ENCODE measurements at places on chromosomes 7 and 10.

GRCh38 chr10:71878327-71879034 lies 27.4 kb upstream of the PSAP start:
- no peak for DNase-seq

GRCh38 chr10:60820093-60820754 lies 41.9 kb downstream of the CDK1 start:
- peak; percentile 14 for DNase-seq

DNA sequence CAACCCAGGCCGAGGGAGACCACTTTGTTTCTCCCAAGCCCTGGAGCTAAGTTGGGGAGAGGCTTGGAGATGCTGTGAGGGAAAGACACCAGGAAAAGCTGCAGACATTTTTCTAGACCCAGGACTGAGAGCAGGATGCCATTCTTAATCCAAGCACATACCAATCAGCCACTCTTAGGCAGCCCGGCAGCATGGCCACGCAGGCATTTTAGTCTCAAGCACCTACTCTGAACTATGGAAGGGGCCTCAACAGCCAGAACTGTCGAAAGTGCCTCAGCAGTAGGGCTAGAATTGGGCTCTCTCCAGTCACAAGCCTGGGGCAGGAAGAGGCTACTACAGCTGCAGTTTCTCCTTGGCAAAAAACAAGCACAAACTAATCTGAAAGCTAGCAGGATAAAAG lies 57.8 kb downstream of the GCC1 start:
- DNase-seq = no peak

GRCh38 chr10:43692051-43692825 lies 43.6 kb upstream of the ZNF32 start:
- DNase-seq = no peak

- no peak for DNase-seq
These were observed 902.5 kb downstream of the PCDH15 start for GRCh38 chr10:53898532-53898931.

DNA sequence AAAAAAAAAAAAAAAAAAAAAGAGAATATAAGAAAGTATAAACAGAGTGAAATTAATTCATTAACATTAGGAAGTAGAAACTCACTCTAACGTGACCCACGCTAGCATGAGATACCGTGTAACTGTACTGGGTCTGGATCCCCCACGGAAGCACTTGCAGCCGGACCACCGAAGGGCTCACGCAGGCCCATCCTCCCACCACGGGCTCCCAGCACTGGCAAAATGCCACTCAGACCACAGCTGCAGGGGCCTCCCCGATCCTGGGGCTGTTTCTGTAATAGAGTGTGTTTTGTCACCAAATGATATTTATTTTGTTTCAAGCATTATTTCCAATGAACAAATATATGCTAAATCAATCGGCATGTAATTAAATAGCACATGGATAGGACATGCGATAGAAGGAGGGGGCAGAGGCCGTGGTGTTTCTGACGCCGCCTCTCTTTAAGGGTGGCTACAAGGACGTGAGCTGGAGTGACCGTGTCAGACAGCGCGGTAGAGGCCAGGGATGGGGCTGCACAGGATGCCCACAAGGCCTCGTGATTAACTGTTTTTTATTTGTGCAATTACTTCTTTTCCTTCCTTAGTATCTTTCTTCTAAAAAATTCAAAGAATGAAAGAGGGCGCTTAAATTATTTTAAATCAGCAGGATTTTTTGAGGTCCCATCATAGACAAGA lies 568.5 kb downstream of the PTPRN2 start:
- no peak for DNase-seq

- DNase-seq = no peak
These were observed 1064.1 kb upstream of the GHITM start for GRCh38 chr10:83075016-83075814.

GRCh38 chr10:101597091-101597900 lies 9.2 kb downstream of the DPCD start:
- DNase-seq = no peak

- no peak for DNase-seq
These were observed 337.0 kb downstream of the FRMD4A start for GRCh38 chr10:13993673-13994089.

DNA sequence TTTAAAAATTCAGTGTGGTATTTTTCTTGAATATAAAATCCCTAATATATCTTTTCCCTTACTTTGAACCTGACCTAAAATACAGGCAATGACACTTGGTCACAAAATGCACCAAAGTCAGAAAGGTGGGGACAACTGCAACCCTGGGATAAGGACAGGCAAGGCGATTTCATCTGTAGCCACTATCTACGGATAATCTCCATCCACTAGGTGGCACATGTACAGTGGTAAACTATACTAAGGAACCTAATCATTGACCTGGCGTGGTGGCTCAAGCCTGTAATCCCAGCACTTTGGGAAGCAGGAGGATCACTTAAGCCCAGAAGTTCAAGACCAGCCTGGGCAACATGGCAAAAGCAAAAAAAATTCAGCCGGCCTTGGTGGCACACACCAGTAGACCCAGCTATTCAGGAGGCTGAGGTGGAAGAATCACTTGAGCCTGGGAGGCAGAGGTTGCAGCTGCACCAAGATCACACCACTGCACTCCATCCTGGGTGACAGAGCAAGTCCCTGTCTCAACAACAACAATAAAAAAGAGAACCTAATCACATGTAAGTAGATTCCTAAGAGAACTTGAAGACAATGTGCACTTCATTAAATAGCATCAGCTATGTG lies 98.9 kb downstream of the KMT2C start:
- DNase-seq = peak; percentile 79

- no peak for DNase-seq
These were observed 754.6 kb downstream of the REEP3 start for GRCh38 chr10:64275774-64276173.

DNA sequence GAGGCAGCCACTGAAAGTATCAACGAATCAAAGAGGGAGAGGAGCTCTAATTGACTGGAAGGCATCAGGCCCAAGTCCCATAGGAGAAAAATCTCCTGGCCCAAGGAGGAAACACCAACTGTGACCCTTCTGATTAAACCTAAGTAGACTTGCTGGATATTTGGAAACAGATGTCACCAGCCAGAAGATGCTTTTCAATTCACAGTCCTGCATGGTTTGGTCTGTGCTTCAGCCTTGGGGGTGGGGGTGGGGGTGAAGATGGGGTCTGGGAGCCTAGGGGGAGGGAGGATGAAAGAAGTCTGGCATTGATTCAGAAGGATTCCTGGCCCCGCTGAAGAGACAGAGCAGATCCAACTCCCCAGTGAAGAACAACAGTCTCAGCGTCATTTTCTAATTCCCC lies 623.7 kb downstream of the PARD3 start:
- DNase-seq = no peak

DNA sequence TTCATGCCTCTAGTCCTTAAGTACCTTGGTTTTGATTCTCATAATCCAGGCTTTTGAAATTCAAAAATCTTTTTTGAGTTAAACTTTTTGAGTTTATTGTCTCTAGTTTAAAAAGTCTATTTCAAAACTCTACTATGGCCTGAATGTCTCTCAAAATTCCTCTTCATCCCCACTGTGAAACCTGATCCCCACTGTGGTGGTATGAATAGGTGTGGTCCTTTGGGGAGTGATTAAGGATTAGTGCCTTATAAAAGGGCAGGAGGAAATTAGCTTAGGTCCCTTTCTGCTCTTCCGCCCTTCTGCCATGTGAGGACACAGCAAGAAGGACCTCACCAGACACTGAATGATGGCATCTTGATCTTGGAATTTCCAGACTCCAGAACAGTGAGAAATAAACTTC lies 44.1 kb upstream of the JAZF1 start:
- DNase-seq = no peak

GRCh38 chr10:25683344-25683743 lies 250.7 kb upstream of the MYO3A start:
- no peak for DNase-seq

- DNase-seq = no peak
These were observed 40.3 kb upstream of the CNTNAP2 start for GRCh38 chr7:146076344-146076743.

DNA sequence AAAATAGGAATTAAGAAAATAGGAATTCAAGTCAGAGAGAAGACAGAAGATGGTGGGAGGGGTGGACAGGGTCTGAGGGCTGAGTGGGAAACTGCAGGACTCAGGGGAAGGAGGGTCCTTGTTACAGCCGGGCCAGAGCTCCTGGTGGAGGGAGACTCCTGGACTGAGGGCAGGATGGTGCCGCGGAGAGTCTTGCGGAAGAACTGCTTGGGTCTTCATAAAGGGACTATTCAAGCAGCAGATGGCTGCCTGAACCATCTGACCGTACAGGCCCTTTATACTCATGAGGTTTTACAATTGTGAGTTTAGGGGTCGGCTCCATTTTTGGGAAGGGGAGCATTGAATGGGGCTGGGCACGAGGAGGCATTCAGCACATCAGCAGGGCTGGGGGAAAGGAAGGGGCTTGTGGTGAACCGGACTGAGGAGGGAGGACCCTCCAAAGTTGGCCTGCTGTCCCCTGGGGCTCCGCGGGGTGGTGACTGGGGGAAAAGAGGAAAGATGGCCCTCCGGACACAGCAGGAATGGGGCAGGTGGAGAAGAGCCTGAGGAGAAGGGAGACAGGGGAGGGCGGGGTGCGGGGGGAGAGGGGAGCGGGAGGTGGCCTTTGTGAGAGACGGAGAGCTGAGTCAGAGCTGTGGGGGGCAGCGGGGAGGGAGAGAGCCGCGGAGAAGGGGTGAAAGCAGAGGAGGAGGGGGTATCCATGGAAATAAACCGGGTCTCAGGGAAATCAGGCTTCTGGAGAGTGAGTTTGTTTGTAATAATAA lies 1.5 kb downstream of the FAM131B start:
- DNase-seq = no peak

GRCh38 chr7:7790041-7790741 lies 71.8 kb upstream of the RPA3 start:
- DNase-seq = no peak

GRCh38 chr7:120114626-120115025 lies 158.3 kb upstream of the KCND2 start:
- no peak for DNase-seq

DNA sequence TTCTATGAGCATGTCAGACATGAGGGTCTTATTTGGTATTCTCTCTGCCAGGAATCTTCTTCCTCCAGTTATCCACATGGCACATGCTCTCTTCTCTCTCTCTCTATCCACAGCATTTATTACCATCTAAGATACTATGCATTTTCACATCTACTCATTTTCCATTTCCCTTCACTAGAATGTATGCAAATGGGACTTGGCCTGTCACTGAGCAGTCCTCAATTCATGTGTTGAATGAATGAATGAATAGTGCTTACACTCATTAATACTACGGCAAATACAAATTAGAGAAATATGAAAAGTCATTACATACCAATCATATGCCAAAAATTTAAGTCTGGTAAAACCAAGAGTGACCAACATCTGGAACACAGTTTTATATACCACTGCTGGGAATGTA lies 34.0 kb downstream of the COA1 start:
- no peak for DNase-seq

- no peak for DNase-seq
These were observed 154.0 kb downstream of the TCF7L2 start for GRCh38 chr10:113104047-113104446.

- DNase-seq = no peak
These were observed 391.9 kb upstream of the LRGUK start for GRCh38 chr7:133735222-133735621.

- DNase-seq = no peak
These were observed 183.2 kb downstream of the AUTS2 start for GRCh38 chr7:69781412-69781846.

DNA sequence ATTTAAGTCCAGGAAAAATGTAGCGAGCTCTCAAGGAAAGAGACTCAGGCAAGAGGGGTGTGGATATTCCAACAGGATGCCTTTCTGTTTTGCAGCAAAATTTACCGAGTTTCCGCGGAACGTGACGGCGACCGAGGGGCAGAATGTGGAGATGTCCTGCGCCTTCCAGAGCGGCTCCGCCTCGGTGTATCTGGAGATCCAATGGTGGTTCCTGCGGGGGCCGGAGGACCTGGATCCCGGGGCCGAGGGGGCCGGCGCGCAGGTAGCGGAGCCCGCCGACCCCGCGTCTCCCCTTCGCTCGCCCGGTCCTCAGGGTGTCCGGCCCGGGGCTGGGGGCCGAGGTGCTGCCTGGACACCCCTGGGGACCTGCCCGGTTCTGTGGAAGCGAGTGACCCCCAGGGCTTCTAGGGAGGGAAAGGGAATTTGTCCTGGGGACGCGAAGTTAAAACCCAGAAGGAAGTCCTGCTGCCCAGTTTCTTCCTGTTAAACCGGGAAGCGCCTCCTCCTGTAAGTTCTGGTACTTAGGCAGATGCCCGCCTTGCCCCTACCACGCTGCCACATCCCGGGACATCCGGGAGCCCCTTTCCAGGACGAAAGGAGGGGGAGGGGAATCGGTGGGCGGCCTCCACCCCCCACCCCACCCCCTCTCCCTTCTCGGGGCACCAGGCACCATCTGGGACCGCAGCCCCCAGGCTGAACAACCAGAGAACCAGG lies 2.5 kb downstream of the VSTM2A start:
- no peak for DNase-seq

DNA sequence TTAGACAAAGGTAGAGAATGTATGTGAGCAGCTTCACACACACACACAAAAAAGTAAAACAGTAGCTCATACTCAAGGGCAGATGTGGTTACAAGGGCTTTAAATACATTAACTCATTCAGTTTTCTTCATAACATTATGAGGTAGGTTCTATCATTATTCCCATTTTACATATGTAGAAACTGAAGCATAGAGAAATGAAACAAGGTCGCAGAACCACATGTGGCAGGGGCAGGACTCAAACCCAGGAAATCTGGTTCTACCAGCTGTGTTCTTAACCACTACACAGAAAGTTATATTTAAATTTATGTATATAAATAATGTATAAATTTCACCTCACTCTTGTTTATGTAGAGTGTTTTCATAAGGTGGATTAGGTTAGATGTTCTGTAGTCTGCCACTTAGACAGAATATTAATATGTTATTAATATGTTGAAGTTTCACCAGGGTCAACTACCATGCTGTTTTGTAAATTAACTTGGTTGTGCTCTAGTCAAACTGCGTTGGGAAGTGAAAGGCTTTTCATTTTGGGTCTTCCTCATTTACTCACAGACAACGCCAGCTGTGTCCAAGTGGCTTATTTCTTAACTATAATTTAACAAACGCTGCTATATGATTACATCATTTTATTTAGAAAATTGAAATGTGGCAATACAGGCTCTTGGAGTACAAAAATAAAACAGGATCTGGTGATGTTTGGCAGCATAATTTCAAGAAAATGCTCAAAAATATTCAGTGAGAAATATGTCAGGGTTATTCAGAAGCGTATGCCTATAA lies 138.4 kb downstream of the MDFIC start:
- no peak for DNase-seq

GRCh38 chr7:122802301-122802751 lies 83.9 kb downstream of the CADPS2 start:
- DNase-seq = no peak

DNA sequence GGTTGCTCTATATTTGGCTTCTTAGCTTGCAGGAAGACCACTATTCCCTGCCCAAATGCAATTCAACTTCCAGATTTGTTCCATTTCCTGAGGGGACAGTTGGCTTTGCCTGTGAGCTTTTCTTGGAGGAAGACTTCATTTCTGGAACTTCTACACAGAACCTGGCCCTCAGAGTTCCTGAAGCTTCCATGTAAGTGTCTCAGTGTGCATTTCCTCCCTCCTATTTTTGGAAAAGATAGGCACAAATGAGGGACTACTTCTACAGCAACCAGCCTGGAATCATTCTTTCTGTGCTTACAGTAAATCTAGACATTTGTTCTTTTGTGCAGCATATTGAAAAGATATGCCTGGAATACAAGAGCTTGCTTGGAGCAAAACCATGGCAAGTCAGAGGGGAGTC lies 164.3 kb downstream of the CREB5 start:
- no peak for DNase-seq
